ENCODE measurements at places on chromosomes 16 and 17. TPM values are rescaled to one million over a fixed set of nuclear protein-coding genes. Genes with fewer than 3 reads are reported as not detected.
A peak's percentile ranks its signal among the peaks of the same experiment; 100 is the strongest.

Gene BCO1
- total RNA-seq = 2.5 TPM

Gene NUPR1
- total RNA-seq = 25.5 TPM

Gene ZDHHC1
- 20.1 TPM for total RNA-seq

GRCh38 chr16:13923703-13924298 lies 3.8 kb downstream of the ERCC4 start:
- peaks cover 7% of the 10 kb centered on the region for H3K4me1 ChIP-seq
- no peak overlapping the region for H3K27ac ChIP-seq
- no peak for DNase-seq
- H3K36me3 ChIP-seq = no peaks in the 10 kb centered on the region
- H3K4me3 ChIP-seq = no peak overlapping the region

GRCh38 chr17:20979792-20980083 lies 63.1 kb downstream of the USP22 start:
- no peak overlapping the region for H3K4me3 ChIP-seq
- no peaks in the 10 kb centered on the region for H3K4me1 ChIP-seq
- DNase-seq = no peak
- H3K27ac ChIP-seq = no peak overlapping the region
- H3K36me3 ChIP-seq = no peaks in the 10 kb centered on the region

GRCh38 chr16:15607700-15608396 lies 35.1 kb downstream of the MARF1 start:
- no peaks in the 10 kb centered on the region for H3K27me3 ChIP-seq
- H3K4me3 ChIP-seq = no peak overlapping the region
- peak; percentile 41 for DNase-seq

Data from ovary (tissue), 10 donors.